ENCODE measurements at places on chromosomes 12 and 14.

DNA sequence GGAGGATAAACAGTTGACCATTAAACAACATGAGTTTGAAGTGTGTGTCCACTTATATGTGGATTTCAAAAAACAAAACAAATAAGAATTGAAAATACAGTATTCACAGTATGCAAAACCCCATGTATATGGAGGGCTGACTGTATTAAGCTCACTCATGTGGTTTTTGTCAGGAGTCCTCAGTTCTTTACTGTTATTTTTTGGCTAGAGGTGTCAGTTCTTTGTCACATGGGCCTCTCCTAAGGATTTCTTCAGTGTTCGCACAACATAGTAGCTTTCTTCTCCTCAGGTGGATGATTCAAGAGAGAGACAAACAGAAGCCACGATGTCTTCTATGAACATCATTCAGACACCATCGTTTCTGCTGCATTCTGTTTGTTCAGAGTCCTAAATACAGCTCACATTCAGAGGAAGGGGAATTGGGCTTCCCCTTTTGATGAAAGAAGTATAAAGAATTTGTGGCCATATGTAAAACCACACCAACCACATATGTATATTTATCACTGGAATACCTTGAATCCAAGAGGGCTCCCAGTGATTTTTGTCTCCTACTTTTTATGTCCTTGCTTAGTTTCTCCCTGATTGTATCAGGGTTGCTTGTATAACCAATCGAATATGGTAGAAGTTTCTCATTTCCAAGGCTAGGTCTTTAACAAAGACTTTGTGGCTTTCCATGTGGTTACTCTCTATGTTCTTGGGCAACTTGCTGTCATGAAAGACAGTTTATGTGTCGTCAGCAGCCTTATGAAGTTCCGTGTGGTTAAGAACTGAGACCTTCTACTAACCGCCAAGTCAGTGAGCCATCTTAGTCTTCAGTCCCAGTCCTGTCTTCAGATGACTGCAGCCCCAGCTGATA is 18.9 kb downstream of the MNAT1 start:
- DNase-seq = no peak

DNA sequence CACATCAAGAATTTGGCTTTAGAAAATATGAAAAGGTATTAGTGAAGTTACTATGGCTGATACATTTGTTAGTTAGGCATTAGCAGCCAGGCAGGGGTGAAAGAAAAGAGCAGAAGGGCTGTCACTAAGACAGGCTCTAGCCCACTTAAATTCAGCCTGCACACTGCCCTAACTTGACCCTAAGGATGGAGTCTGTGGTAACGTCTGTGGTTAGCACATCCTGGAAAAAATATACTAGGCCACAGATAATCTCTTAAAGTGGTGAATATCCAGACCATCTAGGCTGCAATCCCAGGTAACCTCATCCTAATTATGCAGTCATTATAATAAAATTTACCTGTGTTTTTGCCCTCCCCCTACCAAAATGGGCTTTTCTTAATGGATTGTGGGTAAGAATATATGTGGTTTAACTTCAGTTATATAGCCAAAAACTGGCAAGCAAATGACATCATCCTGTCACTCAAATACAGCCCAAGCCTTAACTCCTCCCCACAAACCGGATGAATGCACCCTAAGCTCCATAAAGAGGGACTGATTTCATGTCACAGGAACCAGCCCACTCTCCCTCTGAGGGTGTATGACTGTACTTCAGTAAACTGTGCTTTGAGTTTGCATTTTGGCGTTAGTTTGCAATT is 440.9 kb downstream of the LRFN5 start:
- DNase-seq = no peak

- no peak for DNase-seq
Measured at GRCh38 chr12:78359520-78359919, 505.1 kb upstream of the SYT1 start.

- DNase-seq = no peak
Measured at GRCh38 chr12:123941624-123942237, 30.9 kb downstream of the CCDC92 start.

DNA sequence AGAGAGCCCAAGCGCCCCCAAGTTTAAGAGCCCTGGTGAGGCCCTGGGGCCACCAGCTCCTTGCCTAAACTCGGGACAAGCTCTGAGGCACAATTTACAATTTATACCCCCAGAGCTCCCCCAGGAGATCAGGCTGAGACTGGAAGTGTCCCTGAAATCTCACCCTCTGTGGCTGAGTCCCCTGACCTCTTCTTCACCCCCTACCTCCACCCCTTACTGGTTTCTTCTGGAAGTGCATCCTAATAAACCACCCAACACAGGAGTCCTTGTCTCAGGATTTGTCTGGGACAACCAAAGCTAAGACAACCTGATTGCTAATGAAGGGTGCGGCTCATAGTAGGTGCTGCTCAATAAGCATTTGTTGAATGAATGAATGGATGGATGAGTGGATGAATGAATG is 206.4 kb downstream of the BCL11B start:
- DNase-seq = no peak
